NCI-H510A treated with DMSO at 0.1 percent for 48 hours (cell line): ENCODE measurements at places on chromosomes 6 and 20.

- DNase-seq = no peak
Observed at GRCh38 chr6:165077876-165078275, 231.5 kb downstream of the C6orf118 start.

- DNase-seq = no peak
Observed at GRCh38 chr20:37528446-37529213, 954 bp upstream of the BLCAP start.

GRCh38 chr20:41830702-41831101 is 212.5 kb upstream of the CHD6 start:
- no peak for DNase-seq

- DNase-seq = no peak
Observed at GRCh38 chr6:143000811-143001210, 55.8 kb upstream of the HIVEP2 start.

DNA sequence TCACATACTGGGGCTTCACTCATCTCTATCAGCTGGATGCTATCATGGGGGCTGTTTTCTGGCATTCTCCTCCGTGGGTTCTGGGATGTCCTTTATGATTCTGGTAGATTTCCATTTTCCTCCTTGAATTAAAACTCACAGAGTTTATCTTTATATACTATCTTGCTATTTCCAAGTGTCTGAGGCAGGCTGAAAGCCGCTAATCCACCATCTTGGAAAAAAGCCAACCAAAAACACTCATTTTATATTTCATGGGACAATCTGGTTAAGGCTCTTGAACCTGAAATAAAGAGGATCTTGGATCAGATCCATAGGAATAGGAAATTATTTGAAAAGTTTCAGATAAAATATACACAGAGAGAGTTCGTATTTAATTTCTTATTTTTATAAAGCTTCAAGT is 86.0 kb downstream of the AFG1L start:
- no peak for DNase-seq

- no peak for DNase-seq
Observed at GRCh38 chr6:164926686-164927085, 382.7 kb downstream of the C6orf118 start.

- no peak for DNase-seq
Observed at GRCh38 chr20:22814471-22815205, 220.5 kb upstream of the SSTR4 start.

GRCh38 chr20:25220021-25220730 is 24.7 kb downstream of the ENTPD6 start:
- no peak for DNase-seq

DNA sequence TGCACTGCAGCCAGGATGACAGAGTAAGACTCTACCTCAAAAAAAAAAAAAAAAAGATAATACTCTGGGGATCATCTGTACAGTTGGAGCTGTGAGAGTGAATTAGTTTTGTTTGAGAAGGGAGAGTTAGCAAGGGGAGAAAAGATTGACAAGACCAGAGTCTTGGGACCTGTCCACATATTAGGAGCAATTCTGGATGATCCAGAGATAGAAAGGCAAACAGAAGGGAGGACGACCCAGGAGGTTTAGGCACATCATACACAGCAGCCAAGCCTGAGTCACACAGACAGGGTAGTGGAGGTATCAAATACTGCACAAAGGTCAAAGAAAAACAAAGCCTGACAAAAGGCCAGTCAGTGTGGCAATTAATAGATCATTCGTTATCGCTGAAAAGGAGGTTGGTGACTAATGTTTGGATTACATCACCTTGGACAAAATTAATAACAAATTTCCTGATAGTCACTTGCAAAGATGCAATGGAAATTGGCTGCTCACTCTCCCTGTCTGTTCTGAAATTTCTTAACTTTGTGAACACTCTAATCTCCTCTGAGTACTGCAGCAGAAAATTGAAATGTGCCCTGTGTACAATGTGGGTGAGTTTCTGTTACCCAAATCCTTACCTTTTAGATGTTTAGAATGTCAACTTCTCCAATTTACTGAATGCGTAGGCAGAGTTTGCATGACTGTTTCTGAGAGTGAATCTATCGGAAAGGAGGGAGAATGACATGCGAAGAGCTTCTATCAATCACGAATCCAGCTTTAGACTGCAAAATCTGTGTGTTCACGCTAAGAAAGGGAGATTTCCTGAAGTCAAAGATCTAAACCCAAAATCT is 105.4 kb downstream of the TSHZ2 start:
- no peak for DNase-seq

DNA sequence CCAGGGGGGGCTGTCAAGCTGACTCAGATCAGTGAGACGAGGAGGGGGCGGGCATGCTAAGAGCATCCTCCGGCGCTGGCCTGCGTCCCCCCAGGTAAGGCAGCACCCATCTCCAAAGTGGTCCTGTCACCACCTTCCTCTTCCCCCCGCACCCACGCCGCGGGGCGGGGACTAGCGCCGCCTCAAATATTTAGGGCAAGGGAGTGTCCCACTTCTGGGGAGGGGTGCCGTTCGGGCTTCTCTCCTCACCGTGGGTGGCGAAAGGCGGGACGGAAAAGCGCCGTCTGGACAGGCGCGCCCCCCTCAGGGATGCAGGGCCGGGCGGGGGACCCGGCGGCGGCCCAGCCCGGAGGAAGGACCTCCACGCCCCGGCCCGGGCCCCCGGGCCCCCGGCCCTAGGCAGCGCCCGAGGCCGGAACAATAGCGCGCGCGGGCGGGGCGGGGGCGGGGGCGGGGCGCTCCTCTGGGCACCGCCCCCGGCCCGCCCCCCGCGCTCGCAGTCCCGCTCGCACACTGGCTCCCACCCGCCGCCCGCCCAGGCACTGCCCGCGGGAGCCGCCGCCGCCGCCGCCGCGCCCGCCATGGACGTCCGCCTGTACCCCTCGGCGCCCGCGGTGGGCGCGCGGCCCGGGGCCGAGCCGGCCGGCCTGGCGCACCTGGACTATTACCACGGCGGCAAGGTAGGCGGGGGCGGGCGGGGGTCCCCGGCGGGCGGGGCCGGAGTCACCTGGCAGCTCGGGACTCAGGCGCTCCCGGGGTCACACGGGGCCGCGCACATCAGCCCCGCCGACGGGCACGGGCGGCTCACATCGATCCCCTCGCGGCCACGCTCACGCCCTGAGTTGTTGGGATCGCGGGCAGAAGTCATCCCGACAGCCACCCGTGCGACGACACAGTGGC is at the start of gene TOX2:
Gene TOX2 (plus strand): TSS at position 542 of the 900 bp plus-strand sequence. CDS start 40 bp downstream, at position 582.
- peak; percentile 39 for DNase-seq

DNA sequence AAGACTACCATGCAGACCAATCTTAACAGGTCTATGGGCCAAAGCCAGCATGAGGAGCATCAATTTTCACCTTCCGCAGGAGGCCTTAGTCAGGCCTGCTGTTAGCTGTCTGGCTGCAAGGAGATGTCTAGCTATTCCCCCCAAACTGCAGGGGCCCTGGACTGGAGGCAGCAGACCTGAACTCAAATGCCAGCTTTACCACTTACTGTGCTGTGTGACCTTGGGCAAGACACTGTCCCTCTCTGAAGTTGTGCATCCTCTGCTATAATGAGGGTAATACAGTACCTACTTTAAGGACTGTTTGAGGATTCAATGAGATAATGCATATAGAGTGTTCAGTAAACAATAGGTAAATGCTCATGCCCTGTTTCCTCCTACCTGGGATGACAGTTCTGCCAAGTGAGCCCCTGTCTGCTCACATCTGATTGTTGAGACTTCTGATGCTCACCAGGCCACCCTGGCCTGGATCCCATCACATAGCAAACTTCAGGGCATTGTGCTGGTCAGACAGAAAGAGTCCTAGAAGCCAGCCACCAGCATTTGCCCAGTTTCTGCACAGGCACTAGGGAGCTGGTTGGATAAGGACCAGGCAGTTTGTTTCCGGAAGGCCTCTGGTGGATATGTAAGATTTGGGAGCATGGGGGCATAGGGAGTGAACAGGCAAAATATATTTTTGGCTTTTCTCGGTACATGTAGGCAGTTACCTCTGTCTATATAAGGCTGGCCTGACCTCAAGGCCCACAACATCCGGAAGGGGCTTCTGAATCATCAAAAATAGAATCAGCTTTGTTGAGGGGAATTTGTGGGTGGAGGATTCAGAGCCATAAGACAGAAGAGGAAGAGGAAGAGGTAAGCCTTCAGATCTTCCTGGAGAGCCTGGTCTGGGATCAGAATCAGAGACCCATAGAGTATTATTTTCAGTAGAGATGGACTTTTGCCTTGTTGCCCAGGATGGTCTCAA is 2.3 kb upstream of the OCSTAMP start:
- DNase-seq = no peak

GRCh38 chr6:43119482-43119881 is 43.4 kb downstream of the PTK7 start:
- DNase-seq = no peak

- no peak for DNase-seq
Observed at GRCh38 chr6:170017603-170018320, 266.3 kb downstream of the ERMARD start.

GRCh38 chr6:1395506-1395905 is 6.1 kb downstream of the FOXF2 start:
- DNase-seq = no peak

- no peak for DNase-seq
Observed at GRCh38 chr6:135390458-135390857, 107.1 kb downstream of the AHI1 start.

DNA sequence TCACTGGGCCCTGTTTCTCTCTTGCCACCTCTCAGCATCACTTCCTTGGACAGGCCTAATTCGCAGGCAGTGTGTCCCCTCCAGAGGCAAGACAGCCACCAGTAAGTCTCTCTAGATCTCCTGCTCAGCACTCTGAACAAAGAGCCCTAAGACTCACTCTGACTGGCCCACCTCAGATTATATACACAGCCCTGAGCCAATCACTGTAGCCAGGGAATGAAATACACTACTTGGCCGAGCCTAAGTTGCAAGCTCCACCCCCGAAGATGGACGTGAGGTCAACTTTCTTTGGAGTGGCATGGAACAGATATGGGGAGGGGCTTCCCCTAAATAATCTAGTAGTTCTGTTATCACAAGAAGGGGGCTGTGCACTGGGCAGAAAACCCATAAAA is 4.1 kb downstream of the BPI start:
- no peak for DNase-seq

GRCh38 chr6:34676140-34676539 is 20.4 kb downstream of the ILRUN start:
- DNase-seq = no peak

GRCh38 chr6:43951756-43952675 is 175.2 kb downstream of the MRPL14 start:
- DNase-seq = no peak

DNA sequence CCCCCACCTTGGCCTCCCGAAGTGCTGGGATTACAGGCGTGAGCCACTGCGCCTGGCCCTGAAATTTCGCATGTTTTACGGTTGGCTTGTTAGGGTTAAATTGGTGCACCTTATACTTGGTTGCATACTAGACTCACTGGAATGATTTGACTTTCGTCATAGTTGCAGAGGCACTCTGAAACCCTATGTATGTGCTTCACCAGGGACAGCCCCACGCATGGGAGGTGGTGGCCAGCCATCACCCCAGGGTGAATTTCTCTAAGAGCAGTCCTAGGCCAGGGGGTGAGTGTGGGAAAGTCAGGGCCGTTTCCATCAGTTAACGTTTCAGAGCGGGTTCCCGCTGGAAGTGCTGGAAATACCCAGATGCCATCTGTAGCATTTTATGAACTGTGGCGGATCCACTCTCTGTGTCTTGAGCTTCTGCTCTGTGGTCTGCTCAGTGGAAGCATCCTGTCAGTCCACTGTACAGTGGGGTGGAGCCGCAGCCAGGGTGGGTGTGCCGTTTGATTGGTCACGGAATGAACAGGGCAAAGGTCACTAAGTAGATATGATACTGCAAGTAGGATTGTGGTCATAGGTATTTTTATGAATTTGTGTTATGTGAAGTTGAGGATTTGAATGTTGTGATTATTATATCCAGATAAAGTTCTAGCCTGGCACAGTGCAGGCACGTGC is 13.2 kb downstream of the DNAJC5 start:
- DNase-seq = no peak

DNA sequence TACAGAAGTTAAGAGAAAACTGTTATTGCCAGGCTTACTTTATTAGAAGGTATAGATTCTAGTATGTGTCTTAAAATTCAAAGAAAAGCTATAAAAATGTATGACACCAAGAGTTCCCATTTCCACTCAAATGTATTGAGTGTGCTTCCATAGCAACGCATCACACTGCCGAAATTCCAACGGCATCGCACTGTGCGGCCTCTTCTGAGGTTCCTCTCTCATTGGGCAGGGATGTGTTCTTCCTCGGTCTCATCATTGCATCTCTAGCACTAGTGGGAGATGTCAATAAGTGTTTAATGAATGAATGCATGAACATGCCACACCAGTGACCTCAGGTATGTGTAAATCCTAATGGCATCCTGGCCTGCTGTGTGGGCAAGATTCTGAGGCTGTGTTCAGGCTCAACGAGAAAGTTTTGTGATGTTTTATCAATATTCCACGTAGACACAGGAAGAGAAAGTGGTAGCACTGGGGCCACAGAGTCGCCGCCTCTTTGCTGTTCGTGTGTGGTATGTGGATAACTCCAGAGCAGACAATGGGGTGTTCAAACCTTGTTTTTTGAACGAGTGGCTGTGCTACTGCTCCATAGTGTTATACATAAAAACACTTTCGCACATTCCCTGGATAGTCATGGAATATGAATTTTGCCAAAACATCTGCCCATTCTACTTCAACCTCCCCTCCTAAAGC is 171.6 kb downstream of the ADGB start:
- no peak for DNase-seq

DNA sequence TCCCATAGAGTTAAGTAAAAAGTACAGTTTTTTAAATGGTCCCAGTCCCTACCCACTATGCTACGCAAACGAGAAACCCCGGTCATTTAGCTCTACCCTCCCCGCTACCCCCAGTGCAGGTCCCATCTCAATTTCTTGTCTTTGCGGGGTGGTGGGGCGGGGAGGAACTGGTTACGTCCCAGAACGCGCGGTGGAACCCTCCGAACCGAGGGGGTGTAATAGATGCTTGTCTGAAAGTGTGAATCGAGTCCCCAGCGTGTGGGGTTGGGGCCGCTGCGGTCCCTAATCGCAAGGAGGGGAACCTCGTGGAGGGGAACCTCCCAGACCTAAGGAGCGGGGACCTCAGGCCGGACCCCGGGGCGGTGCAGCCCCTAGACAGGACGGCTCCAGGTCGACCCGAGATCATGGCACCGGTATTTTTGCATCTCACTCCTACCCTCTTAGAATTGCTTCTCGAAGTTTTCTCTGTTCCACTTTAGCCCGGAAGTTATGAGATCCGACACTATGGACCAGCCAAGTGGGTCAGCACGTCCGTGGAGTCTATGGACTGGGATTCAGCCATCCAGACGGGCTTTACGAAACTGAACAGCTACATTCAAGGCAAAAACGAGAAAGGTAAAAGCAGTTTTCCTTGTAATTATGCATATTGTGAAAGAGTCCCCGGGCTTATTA is 779 bp downstream of the HEBP2 start:
- no peak for DNase-seq

GRCh38 chr6:158876886-158877285 is 57.7 kb upstream of the EZR start:
- no peak for DNase-seq
